ENCODE measurements at places on chromosomes 11 and 22. TPM values are rescaled to one million over a fixed set of nuclear protein-coding genes. Genes with fewer than 3 reads are reported as not detected.

The OR2AG1 gene
- not detected for polyA plus RNA-seq

The MS4A3 gene
- polyA plus RNA-seq: not detected

The RAG1 gene
- 0.16 TPM for polyA plus RNA-seq

The HEPN1 gene
- not detected for polyA plus RNA-seq

The TEAD1 gene
- 12.2 TPM for polyA plus RNA-seq

The RHOD gene
- 0.28 TPM for polyA plus RNA-seq

The VWCE gene
- polyA plus RNA-seq: 5.5 TPM

The SULT4A1 gene
- polyA plus RNA-seq: 182 TPM

The OR51E2 gene
- polyA plus RNA-seq: not detected

The INPP5J gene
- 9.4 TPM for polyA plus RNA-seq

The EIF3D gene
- polyA plus RNA-seq: 133 TPM

The RBFOX2 gene
- polyA plus RNA-seq: 529 TPM

The NTM gene
- 39.4 TPM for polyA plus RNA-seq

The DCUN1D5 gene
- polyA plus RNA-seq: 85.5 TPM

The ADAMTS8 gene
- 0.12 TPM for polyA plus RNA-seq

The FGF3 gene
- 6.0 TPM for polyA plus RNA-seq

The SERHL2 gene
- polyA plus RNA-seq: 0.99 TPM

All from neural cell (in vitro differentiated cells).